ENCODE measurements at places on chromosomes 5 and 9.

DNA sequence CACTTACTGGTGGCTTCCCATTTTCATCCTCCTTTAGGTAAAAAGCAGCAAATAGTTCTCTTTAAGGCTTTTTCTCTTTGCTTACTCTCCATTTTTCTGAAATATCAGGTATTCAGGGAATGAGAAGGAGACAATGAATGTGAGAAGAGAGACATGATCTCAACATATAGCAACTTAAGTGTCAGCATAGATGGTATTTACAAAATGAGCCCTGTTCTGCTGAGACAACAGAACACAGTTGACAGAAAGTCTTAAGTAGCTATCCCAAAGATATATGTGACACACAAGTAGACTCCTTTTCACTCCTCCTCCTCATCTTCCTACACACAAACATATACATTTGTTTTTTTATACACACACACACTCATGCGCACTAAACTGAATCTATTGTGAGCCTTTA lies 649.3 kb upstream of the WWC1 start:
- no peak for DNase-seq

DNA sequence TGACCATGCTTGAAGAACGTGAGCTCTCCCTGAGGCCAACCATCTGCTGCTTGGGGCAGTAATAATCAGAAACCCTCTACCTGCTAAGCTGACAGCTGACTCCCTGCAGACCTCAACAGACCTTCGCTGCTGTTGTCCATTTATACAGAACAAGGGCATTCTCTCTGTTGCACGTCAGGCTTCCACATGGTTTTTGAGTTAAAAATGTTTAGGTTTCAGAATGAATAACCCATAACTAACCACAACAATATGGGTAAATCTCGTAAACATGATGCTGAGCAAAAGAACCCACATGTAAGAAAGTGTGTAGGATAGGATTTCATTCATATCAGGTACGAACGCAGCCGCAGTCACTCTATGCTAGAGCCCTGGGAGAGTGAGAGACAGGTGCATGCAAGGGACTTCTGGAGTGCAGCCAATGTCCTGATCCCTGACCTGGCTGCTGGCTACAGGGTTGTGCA lies 348.5 kb downstream of the MED10 start:
- no peak for DNase-seq

DNA sequence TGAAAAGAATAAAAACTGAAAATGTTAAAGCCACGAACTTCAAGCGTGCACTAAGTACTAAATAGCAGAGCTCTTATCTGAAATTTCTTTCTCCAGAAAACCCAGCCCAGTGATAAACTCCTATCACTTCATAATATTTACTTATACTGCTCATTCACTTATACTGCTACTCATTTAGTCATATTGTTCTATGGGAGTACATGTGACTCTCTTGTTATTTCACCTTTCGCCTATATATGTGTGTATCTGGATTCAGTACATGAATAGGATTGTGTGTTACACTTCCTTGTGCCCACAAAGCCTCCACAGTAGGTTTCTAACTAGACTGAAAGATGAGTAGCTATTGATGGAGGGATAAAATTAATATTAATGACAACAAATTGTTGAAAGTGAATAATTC lies 526.8 kb upstream of the GRAMD2B start:
- DNase-seq: no peak

- no peak for DNase-seq
Measured at GRCh38 chr5:58844395-58844794, 261.5 kb downstream of the RAB3C start.

DNA sequence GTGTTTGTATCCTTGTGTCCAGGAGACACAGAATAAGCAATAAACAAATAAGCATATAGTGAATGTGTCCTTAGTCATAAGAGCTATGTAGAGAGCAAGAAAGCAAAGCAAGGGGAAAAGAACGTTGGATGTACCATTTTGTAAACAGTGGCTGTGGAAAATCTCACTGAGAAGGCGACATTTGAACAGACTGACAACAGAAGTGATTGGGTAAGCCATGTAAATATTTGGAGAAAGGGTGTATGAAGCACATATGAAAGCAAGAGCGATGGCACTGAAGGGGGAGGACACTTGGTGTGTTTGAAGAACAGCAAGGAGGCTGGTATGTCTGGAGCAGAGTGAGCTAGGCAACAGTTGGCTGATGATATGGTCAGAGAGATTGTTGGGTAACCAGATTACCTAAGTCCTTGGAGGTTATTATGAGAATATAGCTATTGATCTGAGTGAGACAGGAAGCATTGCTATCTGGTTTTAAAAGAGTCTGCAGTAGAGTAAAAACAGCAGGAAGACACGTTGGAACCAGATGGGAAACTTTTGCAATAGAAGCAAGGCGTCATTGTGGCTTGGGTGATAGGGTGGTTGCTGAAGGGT lies 115.5 kb upstream of the IL7R start:
- peak; percentile 15 for DNase-seq

DNA sequence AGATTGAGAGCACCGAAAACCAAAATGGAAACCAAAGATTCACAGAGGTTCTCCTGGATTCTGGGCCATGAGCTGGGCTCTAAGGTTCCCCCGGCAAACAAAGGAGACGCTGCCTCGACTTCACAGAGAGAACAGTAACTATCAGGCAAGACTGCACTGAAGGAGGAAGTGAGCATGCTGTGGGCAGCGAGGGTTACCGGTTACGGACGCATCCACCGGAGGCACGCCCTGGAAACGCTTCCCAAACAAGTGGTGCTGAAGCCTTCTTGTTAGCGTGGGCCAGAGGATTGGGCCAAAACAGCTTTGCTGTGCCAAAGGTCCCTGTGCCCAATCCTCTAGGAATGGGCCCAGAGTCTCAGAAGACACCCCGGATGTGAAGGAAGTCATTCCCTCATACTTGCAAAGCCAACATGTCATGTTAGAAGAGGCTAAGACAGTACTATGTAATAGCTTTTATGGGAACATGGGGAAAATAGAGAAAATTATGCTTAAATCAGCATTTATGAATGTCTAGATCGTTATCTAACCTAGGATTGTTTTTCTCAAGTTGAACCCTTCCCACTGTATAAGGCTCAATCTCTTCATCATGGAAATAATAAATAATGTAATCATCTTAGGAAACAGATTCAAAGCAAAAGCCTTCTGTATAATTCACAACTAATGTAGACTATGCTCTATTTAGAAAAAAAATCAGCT lies 145.4 kb downstream of the GABBR2 start:
- no peak for DNase-seq

DNA sequence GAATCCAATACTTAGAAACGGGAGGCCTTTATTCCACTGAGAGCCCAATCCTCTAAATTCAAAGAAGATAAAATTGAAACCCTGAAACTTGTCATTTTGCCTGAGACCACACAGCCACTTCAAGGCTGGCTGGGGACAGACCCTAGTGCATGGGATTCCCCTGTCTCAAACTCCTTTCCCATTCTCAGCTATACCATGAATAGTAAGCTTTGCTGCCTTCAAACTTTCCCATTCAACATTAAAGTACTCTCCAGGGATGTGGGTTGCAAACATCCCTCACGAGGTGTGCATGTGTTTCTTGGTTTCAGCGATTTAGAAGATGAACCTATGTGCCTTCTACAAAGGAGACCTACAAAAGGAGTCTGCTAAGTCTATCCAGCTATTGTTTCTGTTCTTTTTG lies 64.6 kb downstream of the GABRB2 start:
- DNase-seq: no peak

DNA sequence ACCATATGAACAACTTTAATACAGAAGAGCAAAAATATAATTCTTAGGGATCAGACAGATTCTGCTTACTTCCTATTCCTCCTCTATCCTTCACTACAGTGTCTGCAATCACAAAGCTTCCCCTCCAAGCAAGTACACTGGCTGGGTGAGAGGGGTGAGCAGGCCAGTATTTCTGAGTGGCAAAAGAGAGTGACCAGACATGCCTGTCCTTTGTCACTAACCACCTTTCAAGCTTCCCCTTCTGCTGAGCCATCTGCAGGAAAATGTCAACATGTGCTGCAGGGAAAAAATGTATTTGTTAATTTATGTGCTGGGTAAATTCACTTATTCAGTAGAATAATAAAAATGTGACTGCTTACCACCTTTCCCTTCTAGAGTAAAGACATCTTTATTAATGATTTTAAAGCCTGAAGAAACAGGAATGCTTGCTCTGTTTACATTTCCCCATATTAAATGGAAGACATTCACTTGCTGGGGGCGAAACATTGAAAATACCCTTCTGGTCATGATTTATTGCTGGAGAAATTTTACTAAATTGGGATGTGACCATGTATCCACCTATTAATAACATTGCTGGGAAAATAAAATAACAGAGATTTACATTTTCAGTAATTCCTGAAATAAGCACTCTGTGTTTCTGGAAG lies 84.9 kb downstream of the SPOCK1 start:
- no peak for DNase-seq

- DNase-seq: no peak
Measured at GRCh38 chr9:82038897-82039296, 50.3 kb downstream of the SPATA31D1 start.

- DNase-seq: no peak
Measured at GRCh38 chr5:91521785-91522184, 138.7 kb upstream of the ARRDC3 start.

DNA sequence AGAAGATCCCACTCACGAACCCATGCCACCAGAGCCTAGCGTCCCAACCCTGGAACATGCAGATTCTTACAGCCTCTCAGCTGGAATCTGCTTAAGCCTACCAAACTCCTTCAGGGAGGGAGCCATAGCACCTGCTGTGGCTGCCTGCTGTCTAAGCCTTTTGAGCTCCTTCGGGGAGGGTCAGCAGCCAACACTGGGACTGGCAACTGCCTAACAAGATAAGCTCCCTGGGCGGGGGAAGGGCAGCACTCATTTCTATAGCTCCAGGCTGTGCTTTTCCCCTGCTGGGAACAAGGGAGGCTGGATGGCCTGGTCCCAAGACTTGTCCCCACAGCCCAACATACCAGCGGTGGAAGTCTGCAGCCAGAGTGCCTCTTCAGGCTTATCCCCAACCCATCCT lies 199.1 kb upstream of the OR13F1 start:
- no peak for DNase-seq

DNA sequence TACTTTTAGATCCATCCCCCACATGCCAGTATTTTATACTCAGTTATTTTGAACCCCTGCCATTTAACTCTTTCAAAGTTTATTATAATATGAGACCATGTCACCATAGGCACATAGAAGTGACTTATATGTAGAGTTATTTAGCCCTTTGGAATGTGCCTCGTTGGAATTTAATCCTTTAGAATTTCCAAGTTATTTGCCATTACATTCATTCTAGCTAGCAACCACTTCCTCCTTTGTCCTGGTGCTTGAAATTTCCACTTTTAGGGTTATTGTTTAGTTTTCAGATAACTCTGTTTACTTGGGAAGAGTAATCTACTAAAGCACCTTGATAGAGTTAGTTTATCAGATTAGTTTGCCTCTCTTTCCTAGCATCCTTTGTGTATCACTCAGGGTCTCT lies 82.8 kb upstream of the TLE1 start:
- no peak for DNase-seq

- DNase-seq: no peak
Measured at GRCh38 chr9:89439571-89439970, 58.3 kb downstream of the SEMA4D start.

- DNase-seq: peak; percentile 53
Measured at GRCh38 chr9:84953797-84954705, 284.5 kb downstream of the NTRK2 start.

DNA sequence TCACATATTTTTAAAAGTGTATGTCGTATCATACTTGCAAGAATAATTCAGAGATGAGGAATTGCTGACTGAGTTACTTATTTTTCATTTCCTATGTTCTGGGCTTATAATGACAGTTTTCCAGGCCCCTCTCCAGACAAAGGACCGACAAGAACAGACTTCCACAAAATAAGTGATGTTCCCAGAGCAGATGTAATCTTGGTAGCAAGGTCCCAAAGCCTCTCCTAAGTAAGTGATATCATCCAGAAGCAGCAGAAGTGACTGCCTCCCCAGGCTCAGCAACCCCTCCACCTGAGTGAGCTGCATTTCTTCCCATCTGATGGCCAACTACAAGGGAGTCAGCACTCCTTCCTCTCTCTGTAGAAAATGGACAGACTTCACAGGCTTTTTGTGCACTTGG lies 57.1 kb downstream of the SEMA6A start:
- DNase-seq: no peak

DNA sequence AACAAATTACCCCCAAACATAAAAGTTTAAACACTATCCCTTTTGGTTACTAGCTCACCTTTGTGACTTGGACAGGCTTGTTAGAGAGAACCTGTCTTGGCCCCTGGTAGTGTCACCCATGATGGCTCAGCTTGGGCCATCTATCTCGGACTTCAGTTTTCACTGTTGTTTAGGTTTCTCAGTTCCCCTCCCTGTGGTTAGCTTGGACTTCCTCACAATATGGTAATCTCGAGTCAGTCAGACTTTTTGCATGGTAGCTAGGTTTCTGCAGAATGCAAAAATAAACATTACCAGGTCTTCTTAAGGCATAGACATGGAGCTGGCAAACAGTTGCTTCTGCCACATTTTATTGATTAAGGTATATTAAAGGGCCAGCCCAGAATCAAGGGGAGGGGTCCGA lies 324.3 kb upstream of the RORB start:
- no peak for DNase-seq

GRCh38 chr9:38687389-38687842 lies 32.5 kb downstream of the FAM240B start:
- peak; percentile 66 for DNase-seq

DNA sequence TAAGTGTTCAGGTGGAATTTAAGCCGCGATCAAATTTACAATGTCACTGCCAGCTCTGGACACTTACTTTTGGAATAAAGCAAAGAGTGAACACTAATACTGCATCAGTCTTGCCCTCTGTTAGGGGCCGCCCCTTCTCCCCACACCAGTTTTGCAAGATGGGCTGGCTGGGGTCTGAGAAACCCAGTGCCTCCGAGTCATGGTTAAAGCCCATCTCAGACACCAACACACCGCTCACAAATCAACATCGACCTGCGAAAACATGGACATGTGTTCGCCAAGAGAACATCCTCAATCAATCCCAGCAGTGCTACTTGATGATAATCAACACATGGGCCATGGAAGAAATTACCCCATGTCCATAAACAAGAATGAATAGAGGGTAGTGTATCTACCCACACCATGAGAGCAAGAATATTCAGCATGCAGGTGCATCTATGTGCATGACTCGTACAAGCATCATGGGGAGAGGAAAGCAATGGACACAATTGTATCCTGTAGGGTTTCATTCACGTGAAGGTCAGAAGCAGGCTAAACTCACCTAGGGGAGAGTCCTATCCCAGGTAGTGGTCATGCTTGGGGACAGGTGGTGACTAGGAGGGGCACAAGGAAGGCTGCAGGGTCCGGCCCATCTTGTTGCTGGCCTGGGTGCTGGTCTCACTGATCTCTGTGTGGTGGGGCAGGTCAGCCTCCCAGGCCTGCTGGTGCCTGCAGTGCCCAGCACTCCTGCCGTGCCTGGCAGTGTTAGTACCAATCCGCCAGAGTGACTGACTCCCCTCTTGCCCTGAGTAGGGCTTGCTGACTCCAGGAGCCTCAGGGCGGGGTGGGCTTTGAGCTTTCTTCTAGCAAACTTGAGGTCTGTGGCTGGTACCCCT lies 5.0 kb downstream of the S1PR3 start:
- no peak for DNase-seq

DNA sequence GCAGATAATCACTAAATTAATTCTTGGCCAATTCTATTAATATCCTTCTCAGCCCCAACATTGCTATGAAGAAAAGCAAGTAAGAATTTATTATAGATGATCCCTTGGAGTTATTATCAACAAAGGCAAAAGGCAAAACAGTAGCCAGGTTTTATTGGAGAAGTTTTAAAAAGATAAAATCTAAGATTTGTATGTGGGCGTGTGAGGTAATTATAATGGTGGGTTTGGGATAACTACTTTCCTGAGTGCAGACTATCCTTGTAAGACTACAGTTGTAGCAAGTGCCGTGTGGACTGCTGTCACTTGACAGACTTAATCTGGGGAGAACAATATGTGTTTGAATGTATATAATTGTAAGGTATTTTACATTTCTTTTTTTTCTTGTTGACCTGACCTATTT lies 23.2 kb downstream of the SLC31A1 start:
- no peak for DNase-seq

Measured in prostate gland (tissue), 2 donors.